ENCODE measurements at places on chromosomes 11 and 22.
A peak's percentile ranks its signal among the peaks of the same experiment; 100 is the strongest.

DNA sequence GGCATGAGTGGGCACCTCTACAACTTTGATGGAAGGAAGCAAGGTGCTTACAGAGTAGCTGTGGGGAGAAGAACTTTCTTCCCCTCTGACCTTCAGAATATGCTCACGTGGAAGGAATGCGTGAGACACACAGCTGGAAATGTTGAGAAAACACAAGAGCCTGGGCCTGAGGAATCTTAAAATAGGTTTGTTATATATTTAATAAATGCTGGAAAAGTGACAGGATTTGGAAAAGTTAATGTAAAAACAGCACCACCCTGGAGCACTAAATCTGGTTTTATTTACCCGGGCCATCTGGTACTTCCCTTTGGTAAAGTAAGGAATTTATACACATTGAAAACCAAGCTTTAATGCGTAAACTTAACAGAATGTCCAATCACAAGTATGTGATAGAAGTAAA, 14.0 kb upstream of the AMPD3 start:
- no peak for DNase-seq

GRCh38 chr11:20443596-20443995, 56.1 kb downstream of the PRMT3 start:
- no peak for DNase-seq

- DNase-seq: no peak
These were observed 192.5 kb downstream of the DDX10 start for GRCh38 chr11:108857382-108857781.

- DNase-seq: no peak
These were observed 89.4 kb downstream of the PPP6R3 start for GRCh38 chr11:68549789-68550484.

DNA sequence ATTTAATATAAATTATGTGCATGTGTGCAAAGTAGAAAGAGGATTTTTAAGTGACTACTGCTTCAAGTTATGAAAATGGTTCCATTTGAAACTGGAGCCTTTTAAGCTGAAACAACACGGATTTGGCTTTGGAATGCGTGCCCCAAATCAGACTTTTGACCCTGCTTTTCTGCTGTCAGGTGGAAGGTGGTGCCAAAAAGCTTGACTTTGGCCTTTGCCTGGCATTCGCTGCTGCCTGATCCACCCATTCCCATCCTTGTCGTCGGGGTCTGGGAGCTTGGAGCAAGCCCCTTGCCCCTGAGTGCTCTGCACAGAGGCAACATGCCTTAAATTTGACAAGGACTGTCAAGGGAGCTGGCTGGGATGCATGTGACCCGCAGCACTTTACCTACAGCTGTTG, 335.3 kb upstream of the SYN3 start:
- DNase-seq: no peak

DNA sequence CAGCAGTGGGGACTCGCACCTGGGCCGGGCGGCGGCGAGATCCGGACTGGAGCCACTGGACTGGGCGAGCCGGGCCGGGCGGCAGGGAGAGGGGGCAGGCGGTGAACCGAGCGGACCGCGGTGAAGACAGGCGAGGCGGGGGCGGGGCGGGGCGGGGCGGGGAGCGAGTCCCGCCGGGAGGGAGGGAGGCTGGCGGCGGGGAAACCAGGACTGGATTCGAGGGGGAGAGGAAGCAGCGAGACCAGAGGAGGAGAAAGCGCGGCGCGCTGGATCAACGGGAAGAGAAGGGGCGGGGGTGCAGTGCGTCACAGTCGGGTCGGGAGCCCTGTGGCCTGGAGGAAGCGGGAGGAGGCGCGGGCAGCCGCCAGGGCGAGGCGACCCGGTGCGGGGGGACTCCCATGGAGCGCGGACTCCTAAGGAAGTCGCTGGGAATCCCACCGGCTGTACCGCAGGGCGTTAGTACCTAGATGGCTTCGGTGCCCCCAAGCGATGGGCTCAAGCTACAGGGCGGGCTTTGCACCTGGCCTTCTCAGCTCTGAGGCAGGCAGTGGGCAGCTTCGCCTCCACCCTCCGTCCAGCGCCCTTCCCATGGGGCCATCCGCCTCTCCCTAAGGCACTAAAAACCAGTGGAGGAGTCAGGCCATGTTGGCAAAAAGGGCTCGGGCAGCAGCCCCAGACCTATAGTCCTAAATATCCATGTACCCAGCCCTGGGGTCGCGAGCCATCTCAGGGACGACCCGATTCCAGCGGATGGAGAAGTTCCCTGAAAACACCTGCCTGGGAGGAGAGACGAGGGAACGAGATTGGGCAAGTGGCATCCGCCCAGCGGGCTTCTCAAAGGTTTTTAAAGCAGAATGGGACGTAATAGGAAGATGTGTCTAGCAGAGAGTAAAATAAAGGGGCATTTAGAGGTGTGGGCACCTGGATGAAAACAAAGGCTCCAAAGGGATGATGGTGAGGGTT, at the start of gene TMEM121B:
TSS of gene TMEM121B (minus strand) at position 128 of the 963 bp plus-strand sequence. CDS start 233 bp downstream, outside the sequence.
- DNase-seq: peak; percentile 64

DNA sequence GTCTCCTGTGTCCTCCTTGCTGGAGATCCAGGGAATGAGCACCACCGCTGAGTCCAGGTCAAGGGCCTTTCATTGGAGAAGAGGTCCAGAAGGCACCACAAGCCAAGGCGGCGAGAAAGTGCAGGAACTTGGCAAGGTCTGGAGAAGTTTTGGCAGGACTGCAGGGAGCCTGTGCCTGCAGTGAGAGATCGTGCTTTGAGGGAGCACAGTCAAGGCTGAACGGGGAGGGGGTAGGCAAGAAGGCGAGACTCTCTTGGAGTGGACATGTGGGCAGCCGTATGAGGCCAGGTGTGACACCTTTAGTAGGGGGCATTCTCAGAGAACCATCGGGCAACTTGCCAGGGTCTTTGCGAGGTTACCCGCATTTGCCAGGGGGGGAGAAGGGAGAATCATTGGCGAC, 30.5 kb downstream of the LRRC10B start:
- DNase-seq: no peak

DNA sequence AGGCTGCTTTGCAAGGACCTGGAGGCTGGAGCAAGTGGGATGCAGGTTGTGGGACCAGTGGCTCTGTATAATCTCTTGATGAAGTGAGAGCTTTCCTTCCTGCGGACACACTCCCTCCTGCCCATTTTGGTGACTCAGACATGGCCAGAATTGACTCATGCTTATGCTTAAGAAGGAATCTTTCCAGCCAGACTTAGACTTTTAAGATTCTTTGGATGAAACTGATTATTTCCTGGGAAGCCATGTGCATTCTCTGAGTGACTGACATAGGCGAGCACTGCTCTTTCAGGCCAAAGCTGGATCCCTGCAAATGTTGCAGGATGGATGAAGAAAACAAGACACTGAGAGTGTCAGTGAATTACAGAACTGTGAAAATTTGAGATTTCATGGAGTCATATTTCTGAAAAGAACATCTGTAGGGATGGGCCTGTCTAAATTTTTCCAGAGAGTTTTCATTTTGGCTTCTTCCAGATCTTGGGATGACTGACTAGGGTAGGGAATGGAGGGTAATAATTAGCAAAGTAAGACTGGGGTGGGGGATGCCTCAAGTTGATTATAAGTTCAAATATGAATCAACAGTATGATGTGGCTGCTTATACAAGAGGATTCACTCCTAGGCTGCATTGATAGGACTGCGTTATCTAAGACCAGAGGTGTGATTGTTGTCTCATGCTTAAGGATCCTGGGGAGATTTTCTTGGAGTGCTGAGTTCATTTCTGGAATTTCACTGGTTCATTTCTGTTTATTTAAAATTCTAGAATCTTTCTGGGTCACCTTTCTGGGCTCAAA, 195.8 kb downstream of the HIPK3 start:
- DNase-seq: no peak

GRCh38 chr22:50267591-50268390, 2.4 kb downstream of the MAPK11 start:
- DNase-seq: no peak

DNA sequence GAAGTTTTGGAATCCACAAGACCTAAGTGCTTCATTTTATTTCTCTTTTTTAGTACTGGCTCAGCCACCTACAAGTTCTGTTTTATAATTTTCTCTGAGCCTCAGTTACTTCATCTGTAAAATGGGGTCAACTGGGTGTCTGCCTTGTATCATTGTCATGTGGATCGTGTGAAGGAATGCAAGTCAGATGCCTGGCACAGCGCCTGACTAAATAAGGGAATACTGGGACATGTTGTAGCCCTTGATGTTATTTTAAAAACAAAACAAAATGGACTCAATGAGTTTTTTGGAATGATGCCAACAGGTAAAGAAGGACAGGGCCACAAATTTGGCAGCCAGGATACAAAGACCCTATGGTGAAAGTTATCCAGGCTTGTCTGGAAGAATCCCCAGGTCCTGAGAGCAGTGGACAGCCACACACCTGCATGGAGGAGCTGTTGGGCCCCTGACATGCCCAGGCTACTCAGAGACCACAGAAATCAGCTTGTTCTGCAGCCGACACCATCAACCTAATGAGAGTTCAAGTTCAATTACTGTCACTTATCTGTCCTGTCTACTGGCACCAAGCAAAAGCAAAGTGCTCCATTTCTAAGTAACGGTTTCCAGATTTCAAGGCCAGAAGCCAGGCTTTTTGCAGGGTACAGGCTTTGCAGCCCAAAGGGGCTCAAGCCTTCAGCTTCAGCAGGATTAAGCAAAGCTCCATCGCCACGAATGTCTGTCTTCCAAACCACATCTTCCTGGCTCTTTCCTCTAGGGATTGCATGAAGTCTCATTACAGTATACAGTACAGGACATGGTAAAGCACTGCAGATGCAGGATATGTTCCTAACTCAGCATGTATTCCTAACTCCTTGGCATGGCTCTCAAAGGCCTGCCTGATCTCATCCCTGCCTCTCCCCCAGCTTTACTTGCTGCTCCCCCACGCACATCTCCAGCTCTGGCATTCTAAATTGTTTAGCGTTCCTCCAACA, 18.4 kb downstream of the DKK3 start:
- no peak for DNase-seq
